Endothelial cell (in vitro differentiated cells): ENCODE measurements at places on chromosomes 7 and 10. TPM values are rescaled to one million over a fixed set of nuclear protein-coding genes. Genes with fewer than 3 reads are reported as not detected.

The SPDYE11 gene
- 0.13 TPM for total RNA-seq

DNA sequence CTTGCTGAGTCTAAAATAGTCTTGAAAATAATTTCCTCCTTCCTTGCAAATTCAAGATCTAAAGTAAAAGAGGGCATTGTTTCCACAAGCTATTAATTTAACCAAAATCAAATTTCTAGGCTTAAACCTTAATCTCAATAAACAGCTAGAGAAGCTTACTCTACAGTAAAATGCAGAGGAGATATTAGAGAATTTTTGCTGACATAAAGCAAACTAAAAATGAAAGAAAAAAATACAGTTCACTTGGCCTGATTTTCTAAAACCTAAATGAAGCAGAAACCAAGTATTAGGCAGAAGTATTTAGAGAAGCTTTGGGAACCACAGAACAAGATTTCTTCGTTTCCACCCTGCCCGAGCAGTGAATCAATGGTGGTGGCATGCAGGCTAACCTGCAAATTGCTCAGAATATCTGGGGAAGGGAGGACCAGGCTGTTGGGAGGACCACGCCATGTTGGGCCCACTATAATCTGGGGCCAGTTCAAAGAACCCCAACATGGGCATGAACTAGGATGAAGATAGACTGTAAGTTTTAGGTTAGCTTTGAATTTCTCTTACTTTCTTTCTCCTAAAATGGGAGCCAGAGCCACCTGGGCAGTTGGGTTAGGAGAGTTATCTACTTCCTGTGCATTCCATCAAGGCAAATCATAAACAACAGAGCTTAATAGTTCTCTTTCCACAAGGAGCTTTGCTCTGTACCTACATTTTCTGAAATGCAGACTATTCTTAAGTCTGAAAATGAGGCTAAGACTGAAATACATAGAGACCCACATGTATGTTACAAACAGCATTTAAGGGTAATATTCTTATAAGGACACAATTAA lies 4.1 kb downstream of the LAMB1 start:
- DNase-seq = no peak

GRCh38 chr7:91356915-91357314 lies 92.7 kb downstream of the FZD1 start:
- no peak for DNase-seq

- no peak for DNase-seq
Measured at GRCh38 chr7:76338298-76339084, 20.3 kb downstream of the YWHAG start.

DNA sequence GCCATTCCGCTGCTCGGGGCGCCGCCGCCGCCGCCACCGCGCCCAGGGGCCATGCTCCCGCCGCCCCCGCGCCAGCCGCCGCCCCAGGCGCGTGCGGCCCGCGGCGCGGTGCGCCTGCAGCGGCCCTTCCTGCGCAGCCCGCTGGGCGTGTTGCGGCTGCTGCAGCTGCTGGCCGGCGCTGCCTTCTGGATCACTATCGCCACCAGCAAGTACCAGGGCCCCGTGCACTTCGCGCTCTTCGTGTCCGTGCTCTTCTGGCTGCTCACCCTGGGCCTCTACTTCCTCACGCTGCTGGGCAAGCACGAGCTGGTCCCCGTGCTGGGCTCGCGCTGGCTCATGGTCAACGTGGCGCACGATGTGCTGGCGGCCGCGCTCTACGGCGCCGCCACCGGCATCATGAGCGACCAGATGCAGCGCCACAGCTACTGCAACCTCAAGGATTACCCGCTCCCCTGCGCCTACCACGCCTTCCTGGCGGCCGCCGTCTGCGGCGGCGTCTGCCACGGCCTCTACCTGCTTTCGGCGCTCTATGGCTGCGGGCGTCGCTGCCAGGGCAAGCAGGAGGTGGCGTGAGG lies 383 bp downstream of the MARVELD1 start:
- DNase-seq = peak; percentile 54
